Cerebellar nuclear complex (tissue), 1 donor: ENCODE measurements at places on chromosomes 5 and 9.

DNA sequence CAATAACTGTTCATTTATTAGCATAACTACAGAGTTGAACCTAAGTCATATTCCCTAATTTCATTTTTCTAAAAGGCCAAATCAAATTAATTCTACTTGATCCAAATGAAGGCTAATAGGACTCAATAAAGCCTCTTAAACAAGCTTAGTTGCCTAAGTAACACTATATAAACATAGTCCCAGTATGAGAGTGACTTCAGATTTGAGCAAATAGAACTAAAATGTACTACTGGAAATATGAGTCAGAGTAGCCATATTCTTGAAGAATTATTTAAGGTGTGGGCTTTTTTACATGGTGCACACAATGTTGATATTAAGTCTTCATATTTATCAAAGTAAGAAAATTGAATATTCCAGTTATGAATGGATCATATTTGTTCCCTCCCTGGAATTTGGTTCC, 872.3 kb downstream of the MAT2B start:
- DNase-seq, result no peak

DNA sequence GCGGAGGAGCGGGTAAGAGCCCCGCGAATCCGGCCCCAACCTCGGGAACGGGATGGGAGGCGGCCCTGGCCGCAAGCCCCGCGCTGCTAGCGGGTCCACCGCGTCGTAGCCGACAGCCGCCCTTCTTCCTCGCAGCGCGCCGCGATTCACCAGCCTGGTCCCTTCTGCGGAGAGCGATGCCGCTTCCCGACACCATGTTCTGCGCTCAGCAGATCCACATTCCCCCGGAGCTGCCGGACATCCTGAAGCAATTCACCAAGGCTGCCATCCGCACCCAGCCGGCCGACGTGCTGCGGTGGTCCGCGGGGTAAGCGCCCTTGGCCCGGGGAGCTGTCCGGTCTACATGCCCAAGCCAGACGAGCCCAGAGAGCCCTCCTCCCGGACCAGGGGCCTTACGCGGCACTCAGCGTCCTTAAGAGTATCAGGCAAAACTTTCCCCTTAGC, 335 bp downstream of the ROPN1L start:
- DNase-seq, result no peak

DNA sequence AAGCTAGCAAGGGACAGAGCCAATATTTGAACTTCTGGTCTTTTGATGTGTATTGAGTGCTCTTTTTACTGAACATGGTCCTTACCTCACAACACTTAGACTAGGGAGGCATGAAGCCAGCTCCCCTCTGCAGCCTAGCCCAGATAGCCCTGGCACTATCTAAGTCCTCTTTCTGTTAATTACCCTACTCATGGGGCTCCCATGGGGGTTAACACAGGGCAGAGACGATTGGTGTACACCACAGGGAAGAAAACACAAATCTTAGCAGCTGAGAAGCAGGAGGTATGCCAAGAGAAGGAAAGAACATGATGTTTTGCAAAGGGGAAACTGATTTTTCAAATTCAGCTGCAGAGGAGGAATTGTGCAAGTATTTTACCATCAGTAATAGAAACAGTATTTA, 383.8 kb downstream of the TMEM232 start:
- no peak for DNase-seq

- DNase-seq, result no peak
Observed at GRCh38 chr9:70112981-70113380, 69.3 kb downstream of the MAMDC2 start.

DNA sequence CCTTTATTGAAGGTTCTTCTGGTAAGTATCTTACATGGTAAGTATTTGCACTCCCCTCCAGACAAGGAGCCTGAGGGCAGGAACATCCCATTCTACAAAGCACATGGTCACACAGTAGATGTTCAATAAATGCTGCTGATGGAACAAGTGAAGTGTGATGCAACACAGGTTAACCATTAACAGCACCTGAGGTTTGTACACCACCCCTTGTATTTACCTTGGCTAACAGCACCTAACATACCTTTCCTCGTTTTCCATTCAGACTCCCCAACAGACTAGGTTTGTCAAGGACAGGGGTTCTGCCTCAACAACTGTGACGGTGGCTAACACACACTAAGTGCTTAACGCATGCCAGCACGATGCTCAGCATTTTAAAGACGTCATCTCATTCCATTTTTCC, 213.6 kb downstream of the MAPKAP1 start:
- no peak for DNase-seq

GRCh38 chr9:12859704-12860251, 85.0 kb downstream of the LURAP1L start:
- no peak for DNase-seq

- DNase-seq, result no peak
Observed at GRCh38 chr5:177973066-177973635, 22.9 kb downstream of the PROP1 start.

DNA sequence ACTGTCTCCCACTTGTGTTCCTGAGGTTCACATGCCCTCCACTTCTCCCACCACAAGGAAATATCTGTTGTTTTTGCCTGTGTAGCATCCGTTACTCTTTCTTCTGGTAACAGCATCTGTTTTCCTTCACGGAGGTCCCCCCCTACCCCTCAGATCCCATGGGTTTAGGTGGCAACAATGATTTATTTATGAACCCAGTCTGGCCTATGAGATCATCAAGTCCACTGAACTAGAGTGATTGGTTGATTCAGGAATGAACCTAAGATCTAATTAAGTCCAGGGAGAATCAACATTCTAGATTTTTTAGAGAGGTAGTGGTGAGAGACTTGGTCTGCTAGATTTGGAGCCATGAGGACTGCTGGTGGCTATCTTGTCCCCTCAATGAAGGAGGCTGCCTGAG, 166.8 kb downstream of the NR3C1 start:
- DNase-seq, result no peak

GRCh38 chr9:98242426-98242825, 13.0 kb downstream of the TBC1D2 start:
- no peak for DNase-seq

- no peak for DNase-seq
Observed at GRCh38 chr5:108361771-108362170, 20.1 kb downstream of the FBXL17 start.

DNA sequence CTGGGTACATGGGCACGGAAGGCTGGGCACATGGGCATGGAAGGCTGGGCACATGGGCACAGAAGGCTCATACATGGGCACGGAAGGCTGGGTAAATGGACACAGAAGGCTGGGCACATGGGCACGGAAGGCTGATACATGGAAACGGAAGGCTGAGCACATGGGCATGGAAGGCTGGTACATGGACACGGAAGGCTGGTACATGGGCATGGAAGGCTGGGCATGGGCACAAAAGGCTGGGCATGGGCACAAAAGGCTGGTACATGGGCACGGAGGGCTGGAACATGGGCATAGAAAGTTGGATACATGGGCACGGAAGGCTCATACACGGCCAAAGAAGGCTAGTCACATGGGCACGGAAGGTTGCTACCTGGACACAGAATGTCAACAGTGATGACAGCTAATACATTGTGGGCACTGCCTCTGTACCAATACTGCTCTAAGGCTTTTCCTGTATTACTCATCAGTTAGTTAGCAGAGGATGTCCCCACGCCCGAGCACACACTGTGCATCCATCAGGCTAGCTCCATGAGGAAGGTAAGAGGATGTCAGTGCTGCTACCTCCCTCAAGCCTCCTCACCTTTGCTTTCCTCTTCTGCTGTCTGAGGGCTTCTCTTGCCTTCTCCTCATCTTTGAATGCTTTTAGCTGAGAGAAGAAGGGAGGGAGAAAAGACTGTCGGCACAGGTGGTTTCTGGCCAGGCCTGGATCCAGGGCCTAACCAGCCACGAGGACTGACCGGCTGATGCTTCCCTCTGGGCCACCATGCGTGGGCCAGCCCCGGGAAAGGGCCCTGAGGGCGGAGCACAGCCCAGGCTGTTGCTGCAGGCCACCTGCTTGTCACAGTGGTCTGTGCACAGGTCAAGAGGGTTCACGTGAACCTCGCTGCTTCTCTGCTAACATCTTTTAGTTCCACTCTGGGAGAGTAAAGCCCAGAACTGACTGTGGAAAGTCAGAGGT, 14.3 kb downstream of the GPX3 start:
- no peak for DNase-seq

DNA sequence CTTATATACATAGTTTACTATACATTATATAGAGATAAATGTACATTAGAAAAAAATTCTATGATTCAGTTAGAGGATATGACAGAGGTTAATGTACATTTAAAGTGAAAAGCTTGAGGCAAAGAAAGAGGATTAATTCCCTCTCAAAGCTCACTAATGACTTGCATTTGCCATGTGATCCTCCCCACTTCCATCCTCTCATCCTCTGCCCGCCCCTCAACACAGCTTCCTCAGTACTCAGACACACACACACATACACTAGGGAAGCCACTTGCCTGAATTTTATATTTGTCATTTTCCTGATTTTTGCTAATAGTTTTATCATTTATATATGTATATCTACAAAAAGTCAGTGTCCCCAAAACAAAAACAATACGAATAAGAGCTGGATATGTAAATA, 764.5 kb downstream of the EFNA5 start:
- no peak for DNase-seq

DNA sequence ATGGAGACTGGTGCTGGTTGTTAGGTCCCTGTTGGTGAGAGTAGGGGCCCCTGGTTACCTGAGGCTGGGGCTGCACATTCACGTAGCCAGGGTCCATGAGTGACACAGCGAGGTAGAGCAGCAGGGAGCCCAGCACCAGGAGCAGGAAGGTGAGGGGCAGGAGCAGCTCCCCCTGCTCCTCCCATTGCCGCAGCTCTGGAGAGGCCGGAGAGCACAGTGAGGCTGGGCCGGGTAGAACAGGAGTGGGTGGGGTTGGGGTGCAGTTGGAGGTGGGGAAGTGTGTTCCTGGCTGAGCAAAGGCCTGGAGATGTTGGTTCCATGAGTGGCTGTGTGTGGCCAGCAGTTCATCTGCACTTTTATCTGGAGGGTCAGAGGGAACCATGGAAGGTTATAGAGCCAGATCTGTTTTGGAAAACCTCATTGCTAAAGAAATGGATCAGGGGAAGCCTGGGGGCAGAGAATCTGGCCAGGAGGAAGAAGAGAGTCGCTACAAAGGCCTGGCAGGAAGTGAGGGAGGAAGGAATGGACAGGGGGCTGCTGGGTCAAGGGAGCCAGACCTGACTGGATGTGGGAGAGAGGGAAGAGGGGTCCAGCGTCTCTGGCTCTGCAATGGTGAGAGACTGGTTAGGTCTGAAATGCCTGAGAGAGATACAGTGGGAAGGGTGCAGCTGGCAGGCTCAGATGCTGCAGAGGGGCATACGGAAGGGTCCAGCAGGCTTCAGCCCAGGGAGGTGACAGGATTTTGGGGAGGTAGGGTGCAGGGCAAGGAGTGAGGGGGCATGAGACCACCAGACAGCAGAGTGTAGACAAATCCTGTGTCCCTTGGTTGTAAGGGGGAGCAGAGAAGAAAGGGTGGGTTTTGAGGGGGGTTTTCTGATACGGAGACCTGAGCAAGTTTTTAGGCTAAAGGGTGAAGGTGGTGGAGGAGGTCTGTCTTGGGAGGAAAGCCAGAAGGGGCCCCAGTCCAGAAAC, 1.3 kb downstream of the ZDHHC12 start:
- no peak for DNase-seq

- DNase-seq, result no peak
Observed at GRCh38 chr5:29276371-29276770, 1917.1 kb upstream of the CDH6 start.
